ENCODE measurements at places on chromosomes 6 and 20.

DNA sequence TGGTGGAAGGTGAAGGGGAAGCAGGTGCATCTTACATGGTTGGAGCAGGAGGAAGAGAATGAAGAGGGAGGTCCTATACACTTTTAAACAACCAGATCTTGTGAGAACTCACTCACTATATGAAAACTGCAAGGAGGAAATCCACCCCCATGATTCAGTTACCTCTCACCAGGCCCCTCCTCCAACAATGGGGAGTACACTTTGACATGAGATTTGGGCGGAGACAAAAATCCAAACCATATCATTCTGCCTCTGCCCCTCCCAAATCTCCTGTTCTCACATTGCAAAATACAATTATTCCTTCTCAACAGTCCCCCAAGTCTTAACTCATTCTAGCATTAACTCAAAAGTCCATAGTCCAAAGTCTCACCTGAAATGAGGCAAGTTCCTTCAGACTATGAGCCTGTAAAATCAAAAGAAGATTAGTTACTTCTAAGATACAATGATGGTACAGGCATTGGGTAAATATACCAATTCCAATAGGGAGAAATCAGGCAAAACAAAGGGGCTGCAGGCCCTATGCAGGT, 60.5 kb downstream of the EDN1 start:
- no peak for DNase-seq

DNA sequence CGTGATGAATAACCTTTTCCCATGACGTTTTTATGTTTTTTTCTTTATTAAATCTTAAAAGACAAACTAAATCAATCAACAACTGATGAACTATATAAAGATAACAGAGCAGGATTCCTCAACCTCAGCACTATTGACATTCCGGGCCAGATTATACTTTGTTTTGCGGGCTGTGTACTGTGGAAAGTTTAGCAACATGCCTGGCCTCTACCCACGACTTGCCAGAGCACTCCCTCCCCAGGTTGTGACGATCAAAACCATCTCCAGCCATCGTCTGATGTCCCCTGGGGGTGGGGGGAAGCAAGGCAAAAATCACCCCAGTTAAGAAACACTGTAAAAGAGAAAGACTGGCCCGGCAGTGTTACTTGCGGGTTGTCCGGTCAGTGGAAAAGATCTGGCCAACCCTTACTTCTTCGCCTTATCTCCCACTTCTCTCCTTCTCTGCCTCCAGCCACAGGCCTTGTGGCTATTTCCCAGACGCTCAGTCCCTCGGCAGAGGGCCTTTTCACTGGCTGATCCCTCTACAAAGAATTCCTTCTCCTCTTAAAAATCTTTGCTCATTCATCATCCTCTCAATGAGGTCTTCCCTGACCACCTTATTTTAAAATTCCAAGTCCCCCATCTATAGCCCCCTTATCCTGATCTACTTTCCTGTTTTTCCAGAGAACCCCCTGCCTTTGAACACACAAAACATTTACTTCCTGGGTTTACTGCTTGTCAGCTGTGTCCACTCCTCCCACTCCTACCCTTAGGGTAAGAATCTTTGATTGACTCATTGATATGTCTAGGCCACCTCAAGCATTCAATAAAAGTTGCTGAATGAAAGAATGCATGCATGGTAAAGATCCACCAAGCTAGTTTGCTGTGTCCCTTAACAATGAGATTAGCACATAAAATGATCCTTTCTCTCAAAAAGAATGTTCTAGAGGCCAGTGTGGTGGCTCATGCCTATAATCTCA, 14.7 kb upstream of the RAB22A start:
- no peak for DNase-seq

- no peak for DNase-seq
These were observed 12.9 kb downstream of the AKAP12 start for GRCh38 chr6:151252634-151253033.

DNA sequence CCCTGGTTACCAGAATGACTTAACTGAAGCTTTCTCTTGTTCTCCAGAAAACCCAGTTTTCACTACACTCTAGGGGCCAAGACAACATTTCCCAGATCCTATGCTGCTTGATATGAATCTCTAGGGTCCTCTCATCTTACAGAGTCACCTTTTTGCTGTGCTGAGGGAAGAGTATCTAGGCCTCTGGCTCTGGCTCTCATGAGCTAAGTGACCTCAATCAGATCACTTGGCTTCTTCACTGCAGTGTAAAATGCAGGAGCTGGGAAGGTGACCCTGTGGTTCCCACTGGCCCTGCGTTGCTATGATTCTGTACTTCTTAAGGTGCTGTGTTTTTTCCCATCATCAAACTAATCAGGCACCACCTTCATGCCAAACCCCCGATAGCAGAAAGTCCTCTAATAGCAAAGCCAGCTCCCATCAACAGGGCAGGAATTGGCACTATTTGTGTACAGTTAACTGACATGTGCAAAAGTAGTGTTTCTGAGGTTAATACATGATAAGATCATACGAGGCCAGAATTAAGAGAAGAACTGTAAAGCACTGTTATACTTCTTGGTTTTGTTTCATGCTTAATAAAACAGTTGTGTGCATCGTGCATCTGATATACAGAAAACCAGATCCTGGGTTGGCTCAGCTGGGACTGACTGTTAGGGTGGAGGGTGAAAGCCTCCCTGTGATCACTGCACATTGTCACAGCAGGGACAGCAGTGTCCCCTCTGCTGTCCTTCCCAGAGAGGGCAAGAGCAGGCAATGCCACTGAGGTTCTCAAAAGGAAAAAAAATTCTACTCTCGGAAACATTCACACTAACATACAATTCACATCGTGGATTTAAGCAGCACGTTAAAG, 46.7 kb downstream of the CNKSR3 start:
- DNase-seq = no peak

- DNase-seq = no peak
These were observed 408.9 kb downstream of the CDKAL1 start for GRCh38 chr6:20943040-20943627.

- no peak for DNase-seq
These were observed 4.2 kb upstream of the RSPO3 start for GRCh38 chr6:127114214-127114760.

DNA sequence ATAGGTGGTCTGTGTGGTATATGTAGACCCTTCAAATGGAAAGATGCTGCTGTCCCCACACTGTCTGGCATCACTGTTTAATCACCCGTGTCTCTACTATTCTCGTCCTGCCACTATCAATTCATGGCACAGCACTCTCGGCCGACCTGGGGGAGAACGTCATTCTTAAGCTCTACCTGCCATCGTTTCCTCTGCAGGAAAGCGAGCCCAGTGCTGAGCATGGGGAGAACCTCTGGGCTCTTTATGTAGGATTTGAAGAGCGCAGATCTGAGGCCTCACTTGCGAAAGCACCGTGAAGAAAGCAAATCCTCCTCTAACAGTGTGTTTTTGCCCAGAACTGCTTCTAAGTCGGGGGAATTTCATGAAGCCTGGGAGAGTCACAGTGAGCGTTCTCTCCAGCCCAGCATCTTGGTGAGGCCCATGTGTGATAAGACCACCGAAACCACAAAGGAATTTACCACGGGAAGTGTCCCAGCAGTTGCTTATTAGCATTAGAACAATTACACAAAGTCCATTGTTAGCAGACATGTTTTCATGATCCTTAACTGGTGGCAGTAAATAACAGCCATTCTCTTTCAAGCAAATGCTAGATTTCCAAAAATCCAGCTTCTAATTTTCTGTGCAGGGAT, 124.3 kb downstream of the SCML4 start:
- no peak for DNase-seq

DNA sequence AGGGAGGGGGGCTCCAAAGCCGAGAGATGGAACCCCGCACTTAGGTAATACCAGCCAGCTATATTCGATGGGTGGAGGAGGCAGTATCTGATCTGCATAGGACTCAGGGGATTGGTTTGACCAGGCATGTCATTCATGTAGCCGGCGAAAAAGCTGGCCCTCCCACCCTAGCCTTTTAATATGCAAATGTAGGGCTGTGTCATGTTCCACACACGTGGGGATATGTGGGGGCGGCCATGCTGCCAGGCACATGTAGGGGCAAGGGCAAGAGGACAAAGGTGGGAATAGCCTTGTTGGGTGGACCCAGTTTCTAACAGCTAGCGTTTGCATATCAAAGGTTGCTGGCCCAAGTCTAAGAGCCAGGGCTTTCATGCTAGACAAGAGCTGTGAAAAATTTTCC, 39.1 kb upstream of the DDR1 start:
- no peak for DNase-seq

DNA sequence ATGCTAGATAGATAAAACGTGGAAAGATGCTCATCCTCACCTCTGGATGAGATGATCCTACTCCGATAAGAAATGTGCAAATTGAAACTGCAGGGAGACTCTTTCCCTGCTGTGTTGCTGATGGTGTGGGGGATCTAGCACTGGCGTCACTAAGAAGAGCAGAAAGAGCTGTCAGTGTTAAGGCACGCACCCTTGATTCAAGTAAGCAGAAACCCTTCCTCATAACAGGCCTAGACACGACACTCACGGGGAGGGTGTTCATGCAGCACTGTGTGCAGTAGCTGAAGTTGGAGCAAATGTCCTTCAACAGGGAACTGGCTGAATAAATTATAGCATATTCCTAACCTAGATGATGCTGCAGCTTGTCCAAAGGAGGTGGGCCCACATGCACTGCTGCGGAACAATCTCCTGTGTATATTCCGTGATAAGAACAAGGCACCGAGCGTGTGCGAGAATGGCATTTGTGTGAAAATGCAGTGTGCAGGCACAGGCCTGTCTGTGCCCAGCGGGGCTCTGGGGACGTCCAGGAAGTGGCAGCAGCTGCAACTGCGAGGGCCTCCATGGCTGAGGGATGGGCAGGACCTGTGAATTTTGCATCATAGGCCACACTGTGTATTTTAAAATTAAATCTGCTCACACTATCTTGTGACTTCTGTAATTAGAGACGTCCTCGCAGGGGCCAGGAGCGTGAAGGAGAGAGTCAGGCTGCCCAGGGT, 64.0 kb downstream of the TCP11 start:
- no peak for DNase-seq

DNA sequence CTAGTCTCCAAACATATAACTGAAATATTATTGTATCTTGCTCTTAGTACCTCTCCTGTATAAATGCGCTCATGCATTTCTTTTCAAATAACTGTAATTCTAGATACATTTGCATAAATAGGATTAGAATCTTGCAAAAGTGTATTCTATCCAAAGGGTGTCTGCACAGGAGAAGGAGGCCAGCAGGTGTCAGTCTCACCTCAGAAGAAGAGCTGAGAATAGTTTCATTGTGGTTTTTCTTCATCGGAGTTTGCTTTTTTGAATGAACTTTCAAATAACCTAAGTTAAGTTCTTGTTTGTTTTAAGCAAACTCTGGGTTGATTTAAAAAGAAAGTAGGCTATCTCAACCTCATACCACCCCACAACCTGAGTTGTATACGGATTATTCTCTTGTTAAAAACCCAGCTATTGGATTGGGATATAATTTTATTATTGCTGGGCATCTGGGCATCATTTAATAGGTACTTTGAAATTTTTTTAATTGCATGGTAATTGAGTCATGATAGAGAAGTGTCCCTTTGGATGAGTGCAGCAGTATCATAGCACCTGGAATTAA, 125.0 kb upstream of the MLIP start:
- no peak for DNase-seq

DNA sequence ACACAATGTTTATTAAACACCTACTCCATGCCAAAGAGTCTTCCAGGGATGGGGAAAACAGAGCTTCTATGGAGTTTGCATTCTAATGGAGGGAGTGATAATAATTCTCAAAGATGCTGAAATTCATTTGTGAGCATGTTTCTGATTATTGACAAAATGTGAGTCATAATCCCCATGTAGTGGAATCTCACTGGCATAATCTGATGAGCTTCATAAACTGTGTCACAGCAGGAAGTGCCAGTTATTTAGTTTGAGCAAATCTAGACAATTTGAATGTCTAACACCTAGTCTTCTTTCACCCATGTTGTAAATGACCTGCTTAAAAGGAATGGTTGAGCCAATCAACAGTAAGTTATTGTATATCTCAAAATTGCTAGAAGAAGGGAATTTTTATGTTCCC, 95.1 kb downstream of the KCNQ5 start:
- DNase-seq = no peak

GRCh38 chr20:38067717-38068365, 34.3 kb downstream of the RPRD1B start:
- DNase-seq = no peak

GRCh38 chr6:152896923-152897322, 85.9 kb downstream of the FBXO5 start:
- DNase-seq = no peak

- DNase-seq = no peak
These were observed 6.4 kb downstream of the ZUP1 start for GRCh38 chr6:116662202-116662601.

DNA sequence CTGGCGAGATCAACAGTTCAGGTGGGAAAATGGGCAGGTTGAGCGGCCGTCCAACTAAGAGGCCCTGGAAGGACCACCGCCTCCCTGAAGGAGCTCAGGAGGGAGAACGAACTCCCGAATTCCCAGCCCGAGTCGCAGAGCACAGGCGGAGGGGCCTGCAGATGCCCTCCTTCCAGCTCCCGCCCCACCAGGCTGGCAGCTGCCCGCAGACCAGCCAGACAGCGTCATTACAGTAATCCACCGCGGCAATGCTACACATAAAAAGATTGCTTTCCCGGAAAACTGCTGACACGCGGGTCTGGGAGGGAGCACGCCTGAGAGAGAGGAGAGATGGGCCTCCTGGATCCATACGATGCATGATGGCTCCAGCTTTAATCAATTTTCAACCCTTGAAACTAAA, 30.5 kb upstream of the SLCO4A1 start:
- no peak for DNase-seq

- DNase-seq = no peak
These were observed 19.2 kb upstream of the LMBRD1 start for GRCh38 chr6:69816026-69816425.

DNA sequence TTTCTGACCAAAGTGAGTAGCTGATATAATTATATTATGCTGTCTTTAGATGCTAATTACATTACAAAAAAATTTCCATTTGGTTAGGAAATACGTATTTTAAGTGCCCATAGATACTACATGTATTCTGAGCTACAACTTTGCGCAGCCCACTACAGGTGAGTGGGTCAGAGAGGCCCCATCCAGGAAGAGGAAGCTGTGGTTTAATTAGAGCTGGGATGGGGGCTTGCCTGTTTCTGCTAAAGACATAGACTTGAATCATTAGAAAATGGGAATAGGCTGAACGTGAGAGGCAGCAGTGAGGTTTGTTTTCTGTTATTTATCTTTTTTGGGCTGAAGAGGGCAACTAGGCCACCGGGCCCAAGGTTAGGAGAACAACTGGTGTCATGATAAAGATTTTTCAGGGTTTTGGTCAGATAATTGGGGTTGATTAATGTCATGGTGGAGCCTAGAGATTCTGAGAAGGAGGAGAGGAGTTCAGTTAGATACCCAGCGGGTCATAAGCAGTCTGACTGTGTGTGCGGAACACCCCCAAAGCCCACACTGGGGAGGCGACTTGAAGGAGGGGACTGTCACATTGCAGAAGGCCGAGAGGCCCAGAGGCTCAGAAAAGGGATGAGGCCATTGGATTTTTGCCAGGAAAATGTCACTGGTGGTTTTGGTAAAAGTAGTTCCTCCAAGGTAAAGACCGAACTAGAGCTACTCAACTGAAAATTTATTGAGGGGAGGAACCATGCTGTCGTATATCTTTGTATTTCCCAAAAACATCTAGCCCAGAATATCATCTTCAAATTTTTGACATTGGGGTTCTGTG, 14.5 kb upstream of the IRF4 start:
- no peak for DNase-seq

- no peak for DNase-seq
These were observed 96.8 kb downstream of the SYNE1 start for GRCh38 chr6:152540381-152540780.
